ENCODE measurements at places on chromosomes 12 and 14.

DNA sequence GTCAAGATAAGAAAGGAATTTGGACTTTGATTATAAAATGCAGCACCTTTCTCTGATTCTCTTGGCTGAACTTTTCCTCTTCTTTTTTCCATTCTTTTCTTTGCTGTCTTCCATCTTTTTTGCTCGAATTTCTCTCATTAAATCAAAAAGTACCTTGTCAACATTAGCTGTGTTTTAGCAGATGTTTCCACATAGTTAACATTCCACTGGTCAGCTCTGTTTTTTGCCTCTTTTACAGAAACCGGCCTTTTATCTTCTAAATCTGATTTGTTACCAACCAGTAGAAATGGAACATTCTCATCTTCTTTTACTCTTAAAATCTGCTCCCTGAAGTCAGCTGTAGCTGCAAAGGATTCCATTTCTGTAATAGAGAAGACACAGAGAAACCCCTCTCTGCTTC is 71.1 kb upstream of the SYT1 start:
- DNase-seq = no peak

DNA sequence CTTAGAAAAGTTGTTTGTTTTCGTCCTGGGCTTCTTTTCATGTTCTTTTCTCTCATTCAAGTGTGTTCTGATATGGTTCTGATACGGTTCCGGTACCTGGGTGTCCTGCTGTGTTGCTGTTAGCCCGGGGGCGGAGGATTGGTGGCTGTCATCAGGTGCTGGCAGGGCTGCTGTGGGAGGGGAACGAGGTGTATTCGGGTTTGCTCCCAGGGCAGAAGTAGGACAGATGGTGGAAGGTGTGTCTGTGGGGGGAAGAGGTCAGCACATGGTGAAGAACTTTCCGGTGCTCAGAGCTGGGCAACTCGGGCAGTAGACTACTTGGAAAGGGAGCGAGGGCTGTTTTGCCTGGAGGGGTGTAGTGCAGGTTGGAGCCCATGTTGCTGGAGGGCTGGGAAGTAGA is 70.2 kb downstream of the SLC25A47 start:
- DNase-seq = no peak

DNA sequence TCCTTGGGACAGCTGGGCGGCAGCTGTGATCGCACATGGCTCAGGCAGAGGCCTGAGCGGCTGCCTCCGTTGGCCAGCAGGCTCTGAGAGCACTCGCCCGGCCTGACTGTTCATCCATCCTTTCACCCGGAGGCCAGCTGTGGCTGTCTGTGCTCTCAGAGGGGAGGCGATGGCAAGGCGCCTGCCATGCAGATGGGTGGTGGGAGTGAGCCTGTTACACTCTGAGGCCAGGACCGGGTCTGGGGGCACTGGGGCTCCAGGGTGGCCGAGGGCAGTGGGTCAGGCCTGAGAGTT is 292.3 kb downstream of the TMEM121 start:
- no peak for DNase-seq

- DNase-seq = no peak
Observed at GRCh38 chr14:60643141-60643462, 6.2 kb downstream of the SIX1 start.

DNA sequence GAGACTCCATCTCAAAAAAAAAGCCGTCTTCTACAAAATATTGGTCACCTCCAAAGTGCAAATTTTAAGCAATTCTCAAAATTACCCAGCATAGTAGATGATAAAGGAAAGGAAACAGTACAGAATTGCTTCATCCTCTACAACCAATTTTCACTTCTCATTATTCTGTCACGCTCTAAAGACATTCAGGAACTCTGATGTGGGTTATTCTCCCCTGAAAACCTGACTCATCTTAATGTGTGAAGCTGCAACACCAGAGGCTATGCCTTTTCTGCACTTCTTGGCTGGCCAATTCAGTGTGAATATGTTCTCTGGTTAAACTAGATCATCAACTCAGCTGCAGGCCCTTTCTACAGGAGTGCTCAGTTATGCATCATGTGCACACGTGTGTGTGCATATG is 11.0 kb downstream of the PTGER2 start:
- DNase-seq = no peak

Data from stimulated activated CD4-positive, alpha-beta T cell treated with anti-CD3 and anti-CD28 coated beads, Interleukin-15, amount 100 ng/mL, for 1 hour (primary cell).